GM13977 (cell line): ENCODE measurements at places on chromosomes 3 and 15.

GRCh38 chr15:100247228-100248225 is 94.2 kb downstream of the ADAMTS17 start:
- DNase-seq, result no peak

DNA sequence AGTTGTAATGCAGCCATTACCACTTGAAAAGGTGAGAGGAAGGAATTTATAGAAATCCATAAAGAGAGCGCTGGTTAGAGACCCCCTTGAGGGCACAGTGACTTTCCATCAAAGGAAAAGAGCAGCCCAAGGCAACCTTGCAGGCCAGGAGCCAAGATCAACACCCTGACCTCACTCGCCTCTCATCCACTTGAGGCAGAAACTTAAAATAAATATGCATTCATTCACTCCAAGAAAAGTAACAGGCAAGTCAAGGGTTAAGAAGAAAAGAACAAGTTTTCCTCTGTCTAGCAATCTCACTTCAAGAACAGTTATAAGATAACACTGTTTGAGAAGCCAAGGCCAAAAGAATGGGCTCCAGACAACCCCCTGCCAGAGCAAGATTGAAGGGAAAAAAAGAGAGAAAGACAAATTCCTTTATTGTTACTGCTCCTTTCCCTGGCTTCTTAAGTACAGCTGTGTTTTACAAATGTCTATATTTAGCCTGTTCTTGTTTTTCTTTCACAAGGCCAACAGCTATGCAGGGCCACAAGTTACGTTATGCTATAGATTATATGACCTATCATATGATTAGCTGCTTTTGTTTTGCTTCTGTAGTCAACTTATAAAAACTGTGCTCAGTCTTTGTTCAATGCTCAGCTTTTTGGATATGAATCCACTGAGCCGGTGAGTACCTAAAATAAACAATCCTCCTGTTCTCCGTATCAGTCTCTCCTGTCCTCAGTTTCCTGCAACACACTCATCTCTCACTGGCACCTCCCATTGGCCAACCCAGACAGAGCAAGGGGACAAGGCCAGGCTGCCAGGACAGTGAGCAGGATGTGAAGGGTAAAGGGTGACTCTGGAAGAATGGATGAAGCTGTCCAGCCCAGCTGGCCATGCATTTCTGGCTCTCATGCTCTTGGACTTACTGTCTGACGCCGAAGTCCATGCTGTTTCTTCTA is 15.8 kb upstream of the SSUH2 start:
- DNase-seq, result no peak

GRCh38 chr3:120174811-120175539 is 80.7 kb upstream of the GSK3B start:
- no peak for DNase-seq

- no peak for DNase-seq
These were observed 6.2 kb upstream of the RPAP1 start for GRCh38 chr15:41550066-41550775.

GRCh38 chr3:58640700-58641372 is 25.7 kb downstream of the FAM3D start:
- peak; percentile 82 for DNase-seq

DNA sequence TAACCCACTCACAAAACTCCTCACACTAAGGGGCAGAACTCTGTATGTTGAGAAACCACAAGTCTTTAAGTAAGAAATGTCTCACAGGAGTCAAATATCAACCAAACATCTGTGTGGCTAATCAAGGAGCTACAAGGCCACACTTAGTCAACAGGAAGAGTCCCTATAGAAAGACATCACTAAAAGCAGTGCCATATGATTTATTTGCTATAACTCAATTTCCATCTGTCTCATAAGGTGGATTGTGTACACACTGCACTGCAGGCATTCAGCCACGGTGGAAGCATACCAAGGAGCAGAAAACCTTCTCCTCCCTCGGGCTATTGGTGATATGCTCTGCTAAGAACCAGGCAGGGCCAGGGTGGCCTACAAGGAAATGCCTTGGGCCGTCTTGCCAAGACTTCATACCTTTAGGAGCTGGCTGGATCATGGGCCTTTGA is 197.6 kb upstream of the CFAP20DC start:
- DNase-seq, result peak; percentile 18

DNA sequence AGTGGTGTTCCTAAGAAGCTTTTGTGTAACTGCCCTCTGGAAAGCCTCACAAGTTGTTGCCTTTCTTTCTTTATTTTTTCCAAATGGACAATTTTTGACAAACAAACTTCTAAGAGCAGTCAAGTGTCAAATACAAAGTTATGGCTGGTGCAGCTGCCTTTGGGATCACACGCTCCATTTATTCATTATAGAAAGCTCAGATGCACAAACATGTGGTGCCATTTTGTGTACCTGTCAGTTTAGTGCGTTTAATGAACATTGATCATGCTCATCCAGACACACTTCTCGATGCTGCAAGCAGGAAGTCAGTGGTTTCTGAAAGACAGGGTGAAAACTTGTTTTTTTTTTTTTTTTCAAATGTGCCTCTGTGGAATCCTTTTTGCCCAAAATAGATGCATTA is 324.5 kb downstream of the CNTN4 start:
- DNase-seq, result no peak

- no peak for DNase-seq
These were observed 51.8 kb downstream of the ATP8B4 start for GRCh38 chr15:50067254-50067653.

DNA sequence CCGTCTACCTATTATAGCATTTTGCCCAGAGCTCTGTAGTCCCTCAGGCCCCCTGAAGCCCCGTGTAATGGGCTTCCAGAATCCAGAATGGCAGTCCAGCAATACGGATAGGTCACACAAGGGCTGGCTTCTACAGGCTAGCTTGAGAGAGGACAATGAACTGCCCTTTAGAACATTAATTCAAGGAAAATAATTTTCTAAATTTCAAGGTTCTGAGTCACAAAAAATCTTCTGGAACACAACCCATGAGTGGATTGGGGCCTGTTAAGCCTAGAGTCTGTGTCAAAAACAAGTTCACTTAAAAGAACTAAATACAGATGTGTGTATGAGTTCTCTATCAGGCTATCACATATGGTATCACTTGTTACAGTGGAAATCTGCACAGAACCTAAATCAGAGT is 28.8 kb downstream of the DCP1A start:
- no peak for DNase-seq

DNA sequence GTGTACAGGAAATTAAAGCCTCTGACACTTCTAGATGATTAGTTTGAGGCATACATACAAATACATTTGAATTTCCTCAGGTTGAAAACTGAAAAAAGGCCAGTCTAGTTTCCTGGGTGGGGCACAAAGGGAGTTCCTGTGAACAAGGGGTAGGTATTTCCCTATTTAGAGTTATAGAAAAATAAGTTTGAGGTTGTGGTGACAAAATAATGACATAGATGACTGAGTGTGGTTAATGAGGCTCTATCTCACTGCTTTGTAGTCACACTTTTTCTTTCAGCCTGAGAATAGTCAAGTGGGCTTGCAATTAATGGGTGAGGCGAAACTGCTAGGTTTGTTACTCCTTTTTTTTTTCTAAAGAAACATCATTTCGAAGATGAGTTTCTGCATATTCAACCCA is 4.3 kb downstream of the SLCO3A1 start:
- peak; percentile 62 for DNase-seq

GRCh38 chr15:74229686-74230085 is 6.4 kb upstream of the CCDC33 start:
- no peak for DNase-seq

GRCh38 chr15:89855948-89856347 is 37.8 kb downstream of the AP3S2 start:
- no peak for DNase-seq

DNA sequence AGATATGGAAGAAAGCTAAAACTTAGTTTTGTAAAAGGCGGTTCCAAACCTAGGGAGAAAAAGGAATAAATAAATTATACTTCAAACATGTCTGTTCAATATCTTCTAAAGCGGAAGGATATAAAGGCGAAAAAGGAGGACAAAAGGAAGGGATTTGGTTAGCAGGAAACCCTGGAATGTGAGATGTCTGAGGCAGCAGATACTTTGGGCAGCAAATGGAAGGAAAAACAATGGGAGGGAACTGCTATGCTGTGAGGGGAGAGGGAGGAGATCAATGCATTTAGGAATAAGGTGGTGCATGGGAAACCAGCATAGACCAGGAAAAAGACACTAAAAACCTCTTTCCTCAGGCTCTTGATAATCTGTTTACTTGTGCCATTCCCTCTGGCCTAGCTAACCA is 120.8 kb downstream of the DNAH12 start:
- no peak for DNase-seq

GRCh38 chr3:191263365-191263764 is 64.3 kb downstream of the OSTN start:
- DNase-seq, result peak; percentile 29

- peak; percentile 50 for DNase-seq
These were observed 53.6 kb upstream of the AP4E1 start for GRCh38 chr15:50854601-50855490.

DNA sequence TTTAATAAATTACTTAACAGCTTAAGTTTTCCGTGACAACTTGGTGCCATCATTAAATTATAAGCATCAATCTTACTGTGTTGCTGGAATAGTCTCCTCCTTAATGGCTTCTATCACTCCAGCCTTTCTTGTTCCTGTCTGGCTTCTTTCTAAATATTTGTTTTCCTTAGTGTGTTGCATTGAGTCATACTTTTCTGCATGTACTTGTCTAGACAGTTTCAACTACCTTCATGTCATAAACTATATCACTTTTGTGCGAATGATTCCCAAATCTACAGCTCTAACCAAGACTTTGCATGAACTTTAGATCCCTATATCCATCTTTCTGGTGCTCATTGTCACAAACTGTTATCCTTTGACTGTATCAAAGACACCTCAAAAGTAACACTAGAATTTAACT is 78.4 kb downstream of the AKAP13 start:
- no peak for DNase-seq

GRCh38 chr15:74235962-74236361 is at the start of gene CCDC33:
Gene CCDC33, plus strand, starts transcription at chr15:74236326. Its CDS starts 394 bp downstream, at chr15:74236720.
- DNase-seq, result peak; percentile 64

DNA sequence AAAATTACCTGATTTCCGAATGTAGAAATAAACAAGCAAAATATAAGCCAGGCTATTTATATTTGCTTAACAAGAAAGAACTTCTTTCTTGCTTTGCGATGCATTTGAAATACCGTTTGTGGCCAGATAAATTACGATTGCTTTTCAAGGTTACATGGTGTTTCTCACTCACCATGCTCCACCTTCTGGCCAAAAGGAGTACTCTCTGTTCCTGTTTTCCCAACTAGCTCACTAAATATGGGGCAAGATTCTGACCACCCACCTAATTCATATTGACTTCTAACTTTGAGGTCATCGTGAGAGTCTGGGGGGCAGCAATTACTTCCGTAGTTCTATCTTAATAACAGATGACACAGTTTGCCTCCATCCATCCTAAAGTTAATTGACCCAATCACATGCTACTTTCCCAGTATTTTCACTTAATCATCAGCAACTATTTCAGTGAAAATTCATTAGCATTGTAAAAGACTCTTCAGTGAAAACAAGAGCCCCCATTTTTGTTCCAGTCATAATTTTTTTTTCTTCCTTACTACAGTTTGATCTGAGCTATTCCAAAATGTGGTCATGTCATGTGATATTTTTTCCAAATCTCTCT is 25.9 kb downstream of the ACP3 start:
- DNase-seq, result peak; percentile 24

DNA sequence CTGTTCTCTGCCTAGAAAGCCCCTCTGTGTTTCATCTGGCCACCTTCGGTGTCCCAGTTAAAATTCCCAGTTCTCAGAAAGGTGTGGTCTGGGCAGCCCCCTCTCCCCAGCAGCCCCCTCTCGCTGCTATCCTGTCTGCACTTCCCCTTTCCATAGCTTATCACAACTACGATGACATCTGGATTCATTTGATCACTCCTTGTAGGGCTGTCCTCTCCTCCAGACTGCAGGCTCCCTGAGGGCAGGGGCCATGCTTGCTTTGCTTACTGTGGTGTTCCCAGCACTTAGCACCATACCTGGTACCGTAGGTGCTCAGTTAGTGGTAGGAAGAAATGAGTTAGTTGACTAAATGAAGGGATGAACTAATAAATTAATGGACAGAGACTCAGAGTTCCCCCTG is 26.3 kb upstream of the GOLGA6C start:
- DNase-seq, result peak; percentile 10

GRCh38 chr3:172647080-172647479 is 63.8 kb downstream of the NCEH1 start:
- DNase-seq, result no peak

DNA sequence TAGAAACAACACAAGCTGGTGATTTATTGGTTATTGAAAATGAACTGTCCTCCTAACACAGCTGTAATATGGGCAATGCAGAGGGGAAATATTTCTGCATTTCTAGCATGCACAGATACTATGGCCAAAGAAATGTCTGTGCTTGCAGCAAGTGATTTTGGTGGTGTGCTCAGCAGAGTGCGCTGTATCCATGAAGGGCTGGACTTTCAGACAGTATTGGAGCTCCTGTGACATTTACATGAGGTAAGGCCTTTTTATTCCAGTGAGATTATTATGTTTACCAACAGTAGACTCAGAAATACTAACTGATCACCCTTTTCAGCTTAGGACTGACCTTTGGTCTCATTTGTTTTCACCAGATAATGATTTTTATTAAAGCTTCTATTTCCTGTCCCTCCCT is 1302.6 kb upstream of the EPHA6 start:
- DNase-seq, result no peak

GRCh38 chr15:73767806-73768501 is 14.8 kb upstream of the INSYN1 start:
- DNase-seq, result no peak

DNA sequence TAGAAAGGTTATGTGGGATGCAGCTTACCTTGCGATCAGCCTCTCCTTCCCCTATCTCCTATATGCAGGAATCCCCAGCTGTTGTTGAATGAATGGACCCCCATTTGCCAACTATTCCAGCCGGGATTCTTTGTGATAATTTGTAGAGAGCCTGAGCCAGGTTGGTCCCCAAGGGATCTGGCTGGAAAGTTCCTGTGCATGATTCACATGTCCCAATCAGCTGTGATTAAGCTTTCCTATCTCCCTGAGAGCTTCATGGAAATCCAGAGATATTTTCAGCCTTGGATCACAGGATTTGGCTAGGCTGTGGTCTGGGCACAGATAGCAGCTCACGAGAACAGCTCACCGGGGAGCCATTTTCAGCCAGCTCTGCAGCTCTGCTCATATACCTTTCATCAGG is 76.7 kb downstream of the ARNT2 start:
- DNase-seq, result no peak

- no peak for DNase-seq
These were observed 328.3 kb downstream of the MFSD1 start for GRCh38 chr3:159130108-159130507.
